A549 treated with ZK216348 at 1 μM for 4 hours (cell line): ENCODE measurements at places on chromosomes 6 and 20. TPM values are rescaled to one million over a fixed set of nuclear protein-coding genes. Genes with fewer than 3 reads are reported as not detected.

Gene CST3
- 221 to 423 TPM (median 396 TPM) in 5 replicates for total RNA-seq

Gene GLP1R
- not detected in 5 replicates for total RNA-seq

Gene MOG
- total RNA-seq: not detected in 5 replicates

Gene AGER
- total RNA-seq: 1.5 to 3.1 TPM (median 2.6 TPM) in 5 replicates

Gene NRN1
- total RNA-seq: 0.40 to 1.2 TPM (median 0.78 TPM) in 5 replicates

Gene IBTK
- total RNA-seq: 19.0 to 37.7 TPM (median 31.8 TPM) in 5 replicates

Gene HLA-DMB
- total RNA-seq: 1.1 to 2.2 TPM (median 1.8 TPM) in 5 replicates

Gene CCN2
- total RNA-seq: 43.2 to 82.6 TPM (median 64.5 TPM) in 5 replicates

Gene KCTD20
- total RNA-seq: 15.1 to 22.1 TPM (median 19.2 TPM) in 5 replicates

Gene AK9
- total RNA-seq: 1.0 to 2.3 TPM (median 1.1 TPM) in 5 replicates

Gene NRSN1
- total RNA-seq: not detected in 5 replicates

Gene GCNT2
- total RNA-seq: 5.6 to 7.5 TPM (median 6.1 TPM) in 5 replicates

Gene FRS3
- 1.5 to 3.3 TPM (median 2.3 TPM) in 5 replicates for total RNA-seq

Gene IMPG1
- total RNA-seq: not detected in 5 replicates

Gene FOXP4
- 12.5 to 28.7 TPM (median 24.7 TPM) in 5 replicates for total RNA-seq
